Right hindlimb (tissue), 1 donor: ENCODE measurements at places on chromosomes 6 and 20.

DNA sequence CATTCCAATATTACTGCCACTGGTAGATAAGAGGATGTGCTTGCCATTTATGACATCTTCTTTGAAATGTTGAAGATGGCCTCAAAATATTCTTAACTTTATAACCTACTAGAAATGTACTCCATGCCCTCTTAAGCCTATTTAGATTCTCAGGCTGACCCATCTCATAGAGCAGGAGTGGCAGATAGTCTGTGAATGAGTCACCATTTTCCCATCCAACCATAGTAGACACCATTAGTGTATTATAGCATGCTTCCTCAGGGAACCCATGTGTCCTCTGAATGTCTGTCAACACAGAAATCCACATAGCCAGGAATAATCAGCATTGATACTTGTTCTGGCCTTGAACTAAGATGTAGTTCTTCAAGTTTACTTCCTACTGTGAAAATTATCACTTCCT lies 150.2 kb downstream of the IMPG1 start:
- no peak for DNase-seq

DNA sequence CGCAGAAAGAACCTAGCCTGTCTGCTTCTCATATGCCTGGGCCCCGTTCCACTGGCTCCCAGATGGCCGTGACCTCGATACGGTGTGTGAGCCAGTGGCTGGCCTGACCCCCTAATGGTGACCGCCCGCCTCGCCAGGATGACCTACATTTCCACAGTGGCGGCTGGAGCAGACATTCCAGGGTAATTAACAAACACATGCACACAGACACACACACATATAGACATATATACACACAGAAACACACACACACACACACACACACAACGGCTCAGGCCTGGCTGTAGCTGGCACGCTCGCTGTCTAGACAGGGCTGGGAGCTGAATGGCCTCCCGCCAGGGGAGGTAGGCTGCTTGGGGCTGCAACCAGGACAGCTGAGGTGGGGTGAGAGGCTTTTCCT lies 227.1 kb downstream of the ANKRD60 start:
- DNase-seq: peak; percentile 69

- DNase-seq: no peak
Measured at GRCh38 chr6:37177935-37178517, 8.1 kb downstream of the PIM1 start.

DNA sequence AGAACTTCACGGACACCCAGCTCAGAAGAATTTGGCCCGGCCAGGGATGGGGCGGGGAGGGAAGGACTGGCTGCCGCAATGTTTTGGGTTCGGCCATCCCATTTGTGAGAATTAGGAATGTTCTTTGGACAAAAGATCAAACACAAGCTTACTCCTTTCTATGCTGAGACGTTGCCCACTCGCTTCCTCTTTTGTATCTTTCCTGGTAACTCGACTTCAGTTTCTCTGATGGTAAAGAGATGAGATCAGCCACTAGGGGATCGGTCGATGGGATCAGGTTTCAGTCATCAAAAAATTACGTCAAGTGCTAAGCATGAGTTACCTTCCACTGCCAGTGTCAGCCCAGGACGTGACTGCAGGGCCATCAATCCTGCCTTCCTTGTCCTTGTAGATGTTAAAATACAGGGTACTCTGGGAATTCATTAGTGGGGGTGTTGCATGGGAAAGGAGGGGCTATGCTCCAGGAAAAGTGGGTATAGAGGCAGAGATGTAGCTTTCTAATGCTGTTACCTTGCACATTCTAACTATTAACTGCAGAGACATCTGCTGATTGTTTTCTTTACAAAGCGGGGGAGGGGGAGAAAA lies 190.2 kb downstream of the TSHZ2 start:
- peak; percentile 67 for DNase-seq

DNA sequence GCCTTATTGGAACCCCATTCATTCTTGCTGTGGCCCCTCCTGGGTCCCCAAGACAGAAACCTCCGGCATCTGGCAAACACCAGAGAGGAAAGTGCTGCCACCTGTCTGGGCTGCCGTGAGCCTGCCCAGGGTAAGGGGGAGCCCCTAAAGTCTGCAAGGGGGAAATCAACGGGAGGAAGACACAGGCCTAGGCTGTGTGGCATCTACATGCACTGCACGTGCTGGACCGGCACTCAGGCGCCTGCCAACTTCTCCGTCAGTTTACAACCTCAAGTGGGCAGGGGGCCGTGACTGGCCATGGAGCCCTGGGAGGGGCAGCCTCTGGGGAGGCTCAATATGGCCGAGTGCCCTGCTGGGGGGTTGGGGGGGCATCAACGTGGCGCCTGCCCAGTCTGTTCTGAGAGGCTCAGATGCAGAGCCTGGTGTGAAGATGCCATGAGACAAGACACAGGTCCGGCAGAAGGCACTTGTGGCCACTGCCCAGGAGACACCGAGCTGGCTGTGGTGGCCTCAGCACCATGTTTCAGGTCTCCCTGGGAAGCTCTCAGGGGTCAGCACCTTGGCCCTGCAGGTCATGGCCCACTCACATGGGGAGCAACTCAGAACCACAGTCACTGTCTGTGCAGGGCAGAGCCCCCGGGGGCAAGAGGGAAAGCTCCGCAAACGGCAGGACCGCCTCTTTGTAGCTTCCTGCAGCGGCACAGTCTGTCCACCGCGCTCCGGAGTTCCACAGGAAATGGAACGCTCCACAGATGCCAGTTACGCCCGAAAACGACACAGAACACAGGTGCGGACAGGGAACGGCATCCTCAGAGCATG lies 8.4 kb downstream of the UCKL1 start:
- DNase-seq: no peak

DNA sequence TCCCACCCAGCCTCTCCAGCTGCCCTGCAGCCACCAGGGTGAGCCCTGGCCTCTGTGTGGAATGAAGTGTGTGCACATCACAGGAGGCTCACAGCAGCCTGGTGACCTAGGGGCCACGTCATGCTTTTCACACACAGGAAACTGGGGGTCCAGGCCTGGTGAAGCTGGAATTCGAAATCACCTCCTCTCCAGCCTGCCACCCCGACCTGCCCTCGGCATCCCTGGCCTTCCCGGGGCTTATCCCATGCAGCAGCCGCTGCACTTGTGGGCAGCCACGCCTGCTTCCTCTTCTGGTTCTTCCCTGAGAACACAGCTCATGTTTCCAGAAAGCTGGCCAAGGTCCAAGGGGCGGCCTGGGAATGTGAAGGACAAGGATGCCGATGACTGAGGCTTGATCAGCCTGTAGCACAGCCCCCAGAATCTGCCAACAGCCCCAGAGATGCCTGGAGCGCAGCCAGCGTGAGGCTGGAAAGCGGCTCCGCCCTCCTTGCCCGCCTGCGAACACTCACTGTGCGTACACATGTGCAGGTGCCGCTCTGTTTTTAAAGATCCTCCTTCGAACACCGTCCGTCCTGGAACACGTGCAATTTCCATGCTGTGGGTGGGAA lies 4.2 kb upstream of the NTSR1 start:
- DNase-seq: peak; percentile 95

DNA sequence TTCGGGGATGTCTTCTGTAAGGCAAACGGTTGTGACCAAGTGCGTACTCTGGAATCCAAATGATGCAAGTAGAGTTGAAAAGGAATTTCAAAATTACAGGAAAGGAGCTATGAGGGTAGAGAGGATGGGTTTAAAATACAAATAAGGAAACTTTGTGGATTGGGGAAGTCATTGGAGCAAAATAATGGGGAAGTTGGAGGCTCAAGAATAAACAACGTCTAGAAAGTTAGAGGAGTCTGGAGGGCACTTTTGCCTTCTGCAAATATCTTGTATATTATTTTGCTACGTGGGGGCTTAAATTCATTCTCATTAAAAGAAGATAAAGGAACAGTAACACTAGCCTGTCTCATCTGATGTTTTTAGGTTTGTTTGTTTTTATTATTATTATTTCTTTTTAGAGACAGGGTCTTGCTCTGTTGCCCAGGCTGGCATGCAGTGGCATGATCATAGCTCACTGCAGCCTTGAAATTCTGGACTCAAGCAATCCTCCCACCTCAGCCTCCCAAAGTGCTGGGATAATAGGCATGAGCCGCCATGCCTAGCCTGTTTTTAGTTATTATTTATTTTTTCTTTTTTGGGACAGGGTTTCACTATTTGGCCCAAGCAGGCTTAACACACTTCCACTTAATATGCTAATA lies 55.0 kb upstream of the TNFAIP3 start:
- DNase-seq: no peak

- DNase-seq: no peak
Measured at GRCh38 chr6:39281312-39281980, 32.8 kb downstream of the KCNK17 start.

GRCh38 chr20:19308146-19308545 lies 95.7 kb downstream of the SLC24A3 start:
- DNase-seq: no peak

DNA sequence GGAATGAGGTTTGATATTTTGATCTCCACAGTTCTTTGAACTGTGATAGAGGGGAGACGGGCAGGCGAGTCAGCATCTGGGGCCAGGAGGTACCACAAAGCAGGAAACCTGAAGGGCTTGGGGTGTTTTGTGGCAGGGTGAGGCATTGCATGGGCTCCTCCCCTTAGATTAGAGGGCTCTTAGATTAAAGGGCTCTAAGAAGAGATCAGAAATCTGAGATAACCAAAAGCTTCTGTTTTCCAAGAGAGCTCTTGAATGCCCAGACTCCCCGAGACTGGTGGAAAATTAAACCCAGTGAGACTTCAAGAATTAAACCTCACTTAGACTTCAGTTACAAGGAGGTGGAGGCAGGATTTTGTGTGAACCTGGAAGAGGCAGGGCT lies 2.4 kb upstream of the GPX5 start:
- no peak for DNase-seq

- no peak for DNase-seq
Measured at GRCh38 chr6:107786179-107786578, 37.9 kb downstream of the SCML4 start.

GRCh38 chr6:8268156-8268555 lies 165.8 kb upstream of the EEF1E1 start:
- DNase-seq: no peak

DNA sequence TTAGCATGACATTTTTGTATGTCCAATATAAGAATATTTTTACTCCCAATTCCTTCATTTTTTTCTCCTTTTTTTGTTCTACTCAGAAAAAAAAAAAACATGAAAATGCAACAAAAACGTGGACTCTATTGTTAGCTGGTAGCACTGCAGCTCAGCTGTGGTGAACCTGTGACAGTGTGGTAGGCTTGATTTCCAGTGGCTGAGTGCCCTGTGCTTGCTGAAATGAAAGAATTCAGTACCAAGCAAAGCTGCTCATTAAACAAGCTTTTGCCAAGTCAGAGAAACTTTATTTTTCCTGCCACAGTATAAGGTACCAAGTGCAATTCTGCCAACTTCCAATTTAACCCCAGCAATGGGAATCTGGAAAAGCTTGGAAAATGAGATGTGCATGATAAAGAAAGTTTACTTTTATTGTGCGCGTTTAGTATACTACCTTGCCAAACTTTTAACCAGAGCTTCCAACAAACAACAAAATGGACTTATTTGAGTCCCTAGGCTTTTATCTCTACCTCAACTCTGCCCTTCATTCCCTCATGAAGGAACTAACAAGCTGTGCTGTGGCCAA lies 215.2 kb downstream of the SLC35F1 start:
- no peak for DNase-seq

DNA sequence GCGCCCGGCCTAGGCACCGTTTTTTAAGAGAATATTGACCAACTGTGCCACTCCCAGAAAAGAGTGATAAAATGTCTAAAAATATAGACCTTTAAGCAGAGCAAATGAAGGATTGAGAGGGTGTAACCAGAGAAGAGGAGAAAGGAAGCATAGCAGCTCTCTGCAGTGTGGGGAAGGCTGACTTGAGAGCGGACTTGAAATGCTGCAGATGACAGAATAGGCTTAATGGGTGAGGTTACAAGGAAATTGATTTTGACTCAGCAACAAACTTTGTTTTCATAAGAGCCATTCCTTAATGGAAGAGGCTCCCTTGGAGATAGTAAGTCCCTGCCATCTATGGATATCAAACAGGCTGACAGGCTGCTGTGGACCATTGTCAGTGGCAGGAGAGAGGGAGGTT lies 7.7 kb upstream of the JAG1 start:
- DNase-seq: no peak

DNA sequence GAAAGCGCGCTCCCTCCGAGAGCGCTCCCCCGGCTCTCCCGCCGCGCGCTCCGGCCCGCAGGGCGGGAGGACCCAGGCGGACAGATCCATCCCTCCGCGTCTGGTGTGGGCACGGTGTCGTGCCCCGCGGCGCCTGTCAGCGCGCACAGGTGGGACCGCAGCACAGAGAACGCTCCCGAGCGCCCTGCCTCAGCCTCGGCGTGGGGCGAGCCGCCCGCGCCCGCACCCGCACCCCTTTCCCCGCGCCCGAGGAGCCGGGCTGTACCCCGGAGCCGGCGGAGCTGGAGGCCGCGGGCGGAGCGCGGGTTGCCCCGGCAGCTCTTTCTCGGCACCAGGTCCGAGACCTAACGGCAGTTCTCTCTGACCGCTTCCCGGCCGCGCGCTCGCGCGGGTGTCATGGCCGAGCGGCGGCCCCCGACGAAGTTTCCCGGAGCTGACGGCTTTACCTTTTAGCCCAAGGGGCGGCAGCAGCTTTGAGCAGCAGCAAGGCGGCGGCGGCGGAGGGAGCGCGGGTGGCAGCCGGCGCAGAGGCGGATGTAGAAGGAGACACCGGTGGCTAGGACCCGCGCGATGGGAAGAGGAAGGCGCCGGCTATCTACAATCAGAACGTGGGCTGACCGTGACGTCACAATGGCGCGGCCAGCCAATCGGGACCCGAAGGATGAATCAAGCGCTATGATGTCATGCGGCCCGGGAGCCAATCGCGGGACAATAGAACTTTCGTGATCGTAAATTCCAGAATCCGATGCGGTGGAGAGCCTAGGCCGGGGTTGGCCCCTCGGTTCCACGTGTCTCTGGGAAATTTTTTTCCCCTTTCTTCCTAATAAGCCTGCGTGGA lies at the start of gene ELOVL5:
Gene ELOVL5 (minus strand): TSS at position 580 of the 838 bp plus-strand sequence. CDS start 53,251 bp downstream, outside the sequence.
- peak; percentile 98 for DNase-seq

DNA sequence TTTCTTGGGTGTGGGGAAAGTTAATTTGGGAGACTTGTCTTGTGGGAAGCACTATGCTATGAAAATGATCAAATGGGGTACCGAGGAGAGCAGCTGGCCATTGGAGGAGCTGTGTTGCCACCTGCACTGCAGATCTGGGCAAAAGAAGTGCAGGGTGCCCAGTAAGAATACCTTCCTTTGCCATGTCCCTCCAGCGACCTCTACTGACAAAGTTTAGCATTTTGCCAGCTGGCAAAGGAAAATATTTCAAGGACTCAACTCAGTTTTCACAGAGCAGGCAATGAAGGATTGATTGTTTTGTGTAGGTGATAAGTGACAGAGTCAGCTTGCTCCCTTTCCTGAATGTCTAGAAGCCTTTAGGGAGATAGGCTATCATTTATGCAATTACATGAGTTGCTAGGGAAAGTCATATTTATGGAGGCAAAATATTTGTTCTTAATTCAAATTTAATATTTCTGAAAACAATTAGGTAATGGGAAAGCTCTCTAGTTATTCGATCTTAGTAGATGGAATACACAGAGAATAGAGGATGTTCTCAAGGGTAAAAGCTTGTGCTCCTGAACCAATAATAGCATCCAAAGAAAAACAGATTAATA lies 118.4 kb downstream of the FARS2 start:
- DNase-seq: no peak

- DNase-seq: no peak
Measured at GRCh38 chr6:56891754-56892153, 63.2 kb upstream of the BEND6 start.

DNA sequence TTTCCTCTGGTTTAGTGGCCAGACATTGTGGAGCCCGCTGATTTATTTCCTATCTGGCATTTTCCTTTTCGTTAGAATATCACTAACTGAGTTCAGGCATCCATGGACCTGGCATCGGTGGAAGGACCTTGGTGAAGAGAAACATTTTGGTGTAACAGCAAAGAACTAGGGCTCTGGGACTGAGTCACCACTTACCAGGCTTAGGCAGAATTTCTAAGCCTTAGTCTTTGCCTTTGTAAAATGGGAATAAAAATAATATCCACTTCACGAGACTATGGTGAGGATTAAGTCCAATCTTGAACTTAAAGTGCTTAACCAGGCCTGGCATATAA lies 42.0 kb upstream of the ENPP1 start:
- no peak for DNase-seq
